Glomerular endothelial cell (primary cell): ENCODE measurements at places on chromosomes 7 and 10. TPM values are rescaled to one million over a fixed set of nuclear protein-coding genes. Genes with fewer than 3 reads are reported as not detected.

- no peak for DNase-seq
Observed at GRCh38 chr7:90568213-90568612, 27.9 kb upstream of the CDK14 start.

- no peak for DNase-seq
Observed at GRCh38 chr7:44709945-44710596, 38.6 kb upstream of the ZMIZ2 start.

GRCh38 chr10:5284311-5285057, 80.3 kb upstream of the UCN3 start:
- DNase-seq, result no peak

GRCh38 chr7:133550145-133550544, 297.3 kb downstream of the EXOC4 start:
- DNase-seq, result no peak

- DNase-seq, result no peak
Observed at GRCh38 chr7:49244543-49244942, 320.2 kb downstream of the CDC14C start.

- DNase-seq, result no peak
Observed at GRCh38 chr10:43256531-43257346, 10.1 kb downstream of the RASGEF1A start.

DNA sequence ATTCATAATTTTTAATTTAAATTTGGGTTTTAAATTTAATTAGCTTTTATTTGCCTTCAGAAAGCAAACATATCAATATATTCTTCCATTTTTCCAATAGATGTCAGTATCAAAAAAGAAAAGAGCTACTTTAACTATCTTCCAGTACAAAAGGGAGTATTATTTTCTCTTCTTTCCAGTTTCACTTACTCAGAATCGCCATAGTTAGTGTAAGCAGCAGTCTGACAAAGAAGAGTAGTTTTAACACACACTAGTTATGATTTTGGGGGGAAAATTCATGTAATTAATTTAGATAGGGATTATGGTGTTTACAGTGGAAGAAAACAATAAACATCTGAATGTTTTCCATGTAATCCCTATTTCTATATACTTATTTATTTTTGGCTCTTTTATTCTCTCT, 272.6 kb upstream of the DGKB start:
- no peak for DNase-seq

- DNase-seq, result no peak
Observed at GRCh38 chr10:14412624-14413023, 81.9 kb upstream of the FRMD4A start.

- DNase-seq, result no peak
Observed at GRCh38 chr10:32317795-32318357, 29.1 kb downstream of the EPC1 start.

- DNase-seq, result no peak
Observed at GRCh38 chr7:86980223-86980622, 79.2 kb downstream of the ELAPOR2 start.

- no peak for DNase-seq
Observed at GRCh38 chr10:16941870-16942269, 124.6 kb upstream of the RSU1 start.

The SKIDA1 gene
- total RNA-seq, result 0.34 and 1.2 TPM in 2 replicates

The NEUROD6 gene
- total RNA-seq, result not detected in 2 replicates
